ENCODE measurements at places on chromosomes 11 and 22. TPM values are rescaled to one million over a fixed set of nuclear protein-coding genes. Genes with fewer than 3 reads are reported as not detected.

- no peak for DNase-seq
Observed at GRCh38 chr11:117376517-117376916, 48.9 kb downstream of the CEP164 start.

DNA sequence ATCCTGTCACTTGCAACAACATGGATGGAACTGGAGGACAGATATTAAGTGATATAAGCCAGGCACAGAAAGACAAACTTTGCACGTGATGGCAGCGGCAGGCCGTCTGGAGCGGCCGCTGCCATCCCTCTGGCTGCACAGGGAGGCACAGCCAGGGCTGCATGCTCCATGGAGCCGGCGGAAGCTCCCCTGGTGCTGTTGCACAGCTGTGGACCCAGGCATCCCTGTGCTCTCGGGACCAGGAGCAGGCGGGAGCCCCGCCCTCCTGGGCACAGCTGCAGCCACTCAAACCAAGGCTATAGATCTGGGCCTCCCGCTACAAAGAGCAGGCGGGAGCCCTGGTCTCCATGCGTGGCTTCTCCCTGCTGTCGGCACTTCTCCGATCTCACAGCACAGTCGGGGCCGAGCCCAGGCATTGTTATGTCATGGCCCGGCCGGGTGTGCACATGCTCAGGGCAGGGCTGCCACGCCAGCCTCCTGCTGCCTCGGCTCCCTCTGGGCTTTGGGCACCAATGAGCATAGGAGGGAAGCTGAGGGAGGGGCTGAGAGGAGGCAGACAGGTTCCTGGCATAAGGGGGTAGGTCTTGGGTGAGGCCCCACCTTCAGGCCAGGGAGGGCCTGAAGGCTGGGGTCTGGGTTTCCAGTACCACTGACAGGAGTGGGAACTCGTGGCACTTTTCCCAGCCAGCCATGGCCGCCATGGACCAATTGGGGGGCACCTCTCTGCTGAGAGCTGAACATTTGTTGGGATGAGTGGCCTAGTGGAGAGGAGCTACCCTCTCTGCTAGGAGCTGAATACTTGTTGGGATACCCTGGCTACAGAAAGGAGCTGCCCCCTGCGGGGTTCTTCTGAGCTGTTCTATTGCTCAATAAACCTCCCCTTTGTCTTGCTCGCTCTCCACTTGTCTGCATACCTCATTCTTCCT lies 16.7 kb downstream of the RRP8 start:
- no peak for DNase-seq

DNA sequence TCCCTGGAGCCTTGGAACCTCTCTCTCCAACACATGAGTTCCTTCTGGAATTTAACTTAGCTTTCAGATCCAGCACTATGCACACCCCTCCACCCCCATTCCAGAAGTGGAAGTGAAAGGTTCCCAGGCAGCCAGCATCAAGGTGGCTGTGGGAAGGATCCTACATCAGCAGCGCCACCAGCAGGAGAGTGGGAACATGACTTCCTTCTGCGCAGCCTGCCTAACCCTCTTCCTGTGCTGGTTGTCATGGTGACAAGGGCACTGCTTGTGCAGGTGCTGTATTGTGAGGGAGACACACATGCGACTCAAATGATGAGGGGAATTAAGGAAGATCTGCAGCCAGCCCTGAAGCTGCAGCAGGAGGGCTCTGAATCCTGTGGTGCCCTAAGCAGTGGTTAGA lies 904.5 kb upstream of the API5 start:
- no peak for DNase-seq

GRCh38 chr11:104075706-104076105 lies 39.3 kb downstream of the DDI1 start:
- DNase-seq, result no peak

GRCh38 chr11:120310870-120311269 lies 14.2 kb upstream of the TLCD5 start:
- no peak for DNase-seq

Gene ZFP91
- 54.0 TPM for total RNA-seq

Gene PGA5
- 0.69 TPM for total RNA-seq

DNA sequence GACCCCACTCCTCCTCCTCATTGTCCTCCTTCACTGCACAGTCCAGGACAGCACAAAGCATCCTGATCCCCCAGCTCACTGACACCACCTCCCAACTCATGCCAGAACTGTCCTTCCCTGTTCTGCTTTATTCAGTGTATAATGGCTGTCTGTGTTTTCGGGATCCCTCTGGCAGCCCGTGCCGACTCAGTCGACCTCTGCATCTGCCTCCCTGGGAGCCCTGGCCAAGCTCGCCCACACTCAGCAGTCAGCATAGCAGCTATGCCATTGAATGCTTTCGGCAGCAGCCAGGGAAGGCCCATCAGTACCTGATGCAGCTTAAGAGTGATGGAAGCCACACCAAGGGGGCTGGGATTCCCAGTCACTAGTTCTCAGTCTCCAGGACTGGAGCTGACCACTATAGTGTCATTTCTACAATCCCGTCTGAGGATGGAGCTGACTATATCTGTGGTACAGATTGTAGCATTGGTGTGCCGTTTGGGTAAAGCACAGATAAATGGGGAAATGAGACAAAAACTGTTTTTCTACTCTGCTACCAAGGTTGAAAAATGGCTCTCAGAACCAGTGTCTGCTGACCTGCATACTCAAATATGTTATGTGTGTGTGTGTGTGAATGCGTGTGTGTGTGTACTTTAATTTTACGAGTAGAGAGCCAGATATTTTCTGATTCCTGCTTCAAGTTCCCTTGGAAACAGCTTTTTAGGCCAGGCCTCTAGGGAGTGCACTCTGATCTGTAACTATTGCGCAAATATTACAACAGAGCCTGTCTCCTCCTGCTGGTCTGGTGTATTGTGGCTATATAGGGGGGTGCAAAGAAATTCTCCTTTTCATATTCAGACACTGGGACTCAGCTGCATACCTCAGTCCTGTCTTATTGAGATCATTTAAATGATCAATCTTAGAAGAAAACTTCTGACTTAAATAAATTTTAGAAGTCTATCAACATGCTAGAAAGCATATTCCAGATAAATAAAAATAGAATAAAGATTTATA lies 78.8 kb upstream of the TOP3B start:
- peak; percentile 47 for DNase-seq

Data from urinary bladder (tissue), 4 donors.